ENCODE measurements at places on chromosomes 4 and X. TPM values are rescaled to one million over a fixed set of nuclear protein-coding genes. Genes with fewer than 3 reads are reported as not detected.

LIN54 gene
- polyA plus RNA-seq: 18.8 TPM

- peak; percentile 9 for DNase-seq
Observed at GRCh38 chr4:140012688-140013486, 141.1 kb downstream of the MAML3 start.

XAGE1B gene
- not detected for polyA plus RNA-seq

- DNase-seq: no peak
Observed at GRCh38 chr4:6360385-6360784, 90.7 kb downstream of the WFS1 start.

UPF3B gene
- polyA plus RNA-seq: 5.5 TPM

- DNase-seq: no peak
Observed at GRCh38 chrX:73812256-73812655, 249.3 kb downstream of the CHIC1 start.

GRCh38 chr4:175034986-175035705 lies 117.0 kb downstream of the ADAM29 start:
- DNase-seq: no peak

FAM149A gene
- not detected for polyA plus RNA-seq

AFF2 gene
- polyA plus RNA-seq: not detected

DNA sequence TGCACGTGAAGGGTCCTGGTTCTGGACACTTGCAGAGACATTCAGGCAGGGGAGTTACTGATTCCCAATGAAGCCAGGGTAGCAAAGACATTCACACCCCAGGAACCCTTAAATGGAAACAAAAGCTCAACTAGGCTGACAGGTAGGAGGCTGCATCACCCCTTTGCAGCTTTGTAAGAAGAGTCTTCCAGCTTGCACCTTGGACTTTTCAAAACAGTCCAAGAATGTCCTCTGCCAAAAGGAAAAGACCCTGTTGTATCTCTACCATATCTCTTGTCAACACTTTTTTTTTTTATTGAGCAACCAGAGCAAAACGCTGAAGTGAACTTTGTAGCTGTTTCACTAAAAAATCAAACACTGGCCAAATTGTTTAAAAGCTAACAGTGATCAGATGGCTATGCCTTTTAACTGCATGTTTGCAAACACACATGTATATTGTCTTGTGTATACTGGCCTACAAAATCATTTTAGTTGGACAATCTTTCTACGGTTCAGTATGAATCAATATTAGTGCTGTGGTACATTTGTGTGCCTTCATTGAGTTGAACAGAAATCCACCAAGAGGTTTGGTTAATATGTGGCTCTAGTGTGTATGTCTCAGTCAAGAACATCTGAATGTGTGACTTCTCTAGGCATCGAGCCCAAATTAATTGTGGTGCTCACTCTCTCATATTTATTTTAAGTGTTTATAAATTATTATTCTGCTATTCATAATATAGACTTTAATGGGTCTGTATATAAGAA lies 18.5 kb upstream of the WWC2 start:
- DNase-seq: no peak

CSN1S1 gene
- not detected for polyA plus RNA-seq

- DNase-seq: no peak
Observed at GRCh38 chr4:8854931-8855330, 16.7 kb downstream of the HMX1 start.

GRCh38 chr4:184395451-184395917 lies 78.9 kb downstream of the IRF2 start:
- DNase-seq: no peak

- DNase-seq: no peak
Observed at GRCh38 chrX:44876086-44876485, 3.1 kb downstream of the KDM6A start.

DNA sequence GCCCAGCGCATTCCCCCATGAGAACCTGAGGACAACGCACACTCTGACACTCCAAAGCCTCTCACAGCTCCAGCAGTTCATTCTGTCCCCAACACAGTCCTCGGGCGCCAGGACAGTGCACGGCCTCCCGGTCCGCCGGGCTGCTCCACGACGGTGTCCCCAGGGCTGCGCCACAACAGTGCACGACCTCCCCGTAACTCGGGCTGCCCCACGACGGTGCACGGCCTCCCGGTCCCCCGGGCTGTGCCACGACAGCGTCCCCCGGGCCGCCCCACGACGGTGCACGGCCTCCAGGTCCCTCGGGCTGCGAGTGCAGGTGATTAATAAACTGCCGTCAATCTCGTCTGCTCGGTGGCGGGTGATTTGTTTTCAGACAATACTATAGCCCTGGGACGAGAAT lies 585.1 kb upstream of the FRG1 start:
- no peak for DNase-seq

DNA sequence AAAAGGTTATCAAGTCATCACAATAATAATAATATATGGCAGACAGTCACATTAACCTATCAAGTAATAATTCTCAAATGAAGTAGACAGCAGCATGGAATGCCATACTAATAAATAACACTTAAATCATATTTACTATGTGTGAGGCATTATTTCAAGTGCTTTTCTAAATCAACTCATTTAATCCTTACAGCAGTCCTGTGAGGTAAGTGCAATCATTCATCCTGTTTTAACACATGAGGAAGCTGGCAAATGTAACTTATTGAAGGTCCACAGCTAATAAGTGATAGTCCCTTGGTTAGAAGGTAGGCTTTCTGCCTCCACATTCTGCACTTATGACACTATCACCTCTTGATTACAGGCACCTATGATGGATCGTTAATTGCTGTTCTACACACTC lies 24.5 kb downstream of the GABRA4 start:
- DNase-seq: no peak

DNA sequence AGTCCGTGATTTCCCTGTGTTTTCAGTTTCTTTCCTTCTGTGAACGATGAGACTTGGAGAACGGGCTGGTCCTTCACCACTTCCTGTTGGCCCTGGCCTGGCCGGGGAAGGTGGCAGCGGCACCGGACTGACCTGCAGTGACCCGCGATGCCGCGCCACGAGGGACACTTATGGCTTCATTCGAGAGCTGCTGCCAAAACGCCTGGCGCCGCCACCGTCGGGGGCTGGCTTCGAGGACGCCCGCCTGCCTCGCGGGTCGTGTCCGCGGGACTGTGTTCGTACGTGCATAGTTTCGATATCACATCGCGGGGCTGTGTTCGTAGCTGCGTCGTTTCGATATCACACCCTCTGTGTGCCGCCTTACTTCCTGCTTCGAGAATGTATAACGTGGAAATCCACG lies 7.5 kb upstream of the UVSSA start:
- DNase-seq: no peak

DNA sequence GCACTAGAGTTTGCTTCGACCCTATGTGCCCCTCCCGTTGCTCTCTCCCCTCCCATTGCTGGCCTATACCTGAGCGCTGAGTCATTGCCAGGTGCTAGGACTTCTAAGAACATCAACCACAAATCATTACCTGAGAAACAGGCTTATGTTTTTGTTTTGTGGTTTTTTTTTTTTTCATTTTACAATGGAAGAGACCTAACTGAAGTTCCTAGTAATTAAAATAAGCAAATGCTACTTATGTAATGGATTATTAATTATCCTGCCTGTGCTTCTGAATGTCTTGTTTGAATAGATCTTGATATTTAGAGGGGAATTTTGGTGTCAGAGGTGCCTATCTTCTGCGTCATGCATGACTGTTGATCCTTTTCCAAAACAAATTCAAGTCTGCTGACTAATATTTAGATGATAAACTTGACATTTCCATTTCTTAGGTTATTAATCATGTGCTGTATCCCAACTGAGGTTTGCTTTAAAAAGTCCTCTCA lies 275.4 kb upstream of the CPEB2 start:
- no peak for DNase-seq

GRCh38 chr4:173257732-173258717 lies 76.1 kb downstream of the HMGB2 start:
- DNase-seq: no peak

GRCh38 chr4:126766241-126766640 lies 866.5 kb upstream of the INTU start:
- no peak for DNase-seq

All from BJ (cell line).